MM.1S (cell line): ENCODE measurements at places on chromosomes 7 and 10.

DNA sequence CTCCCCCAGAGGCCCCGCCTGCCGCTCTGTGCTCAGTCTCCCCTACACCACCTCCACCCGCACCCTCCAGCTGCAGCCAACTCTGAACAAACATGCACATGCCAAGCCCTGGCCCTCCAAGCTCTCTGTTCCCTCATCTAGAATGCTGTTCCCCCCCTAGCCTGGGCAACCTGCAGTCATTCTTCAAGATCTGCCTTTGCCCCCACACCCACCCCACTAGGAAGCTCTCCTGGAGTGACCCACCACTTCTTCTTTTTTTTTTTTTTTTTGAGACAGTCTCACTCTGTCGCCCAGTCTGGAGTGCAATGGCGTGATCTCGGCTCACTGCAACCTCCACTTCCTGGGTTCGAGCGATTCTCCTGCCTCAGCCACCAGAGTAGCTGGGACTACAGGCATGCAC, 13.7 kb downstream of the MYL10 start:
- DNase-seq, result no peak

- DNase-seq, result no peak
Observed at GRCh38 chr10:27536437-27536836, 32.3 kb downstream of the RAB18 start.

DNA sequence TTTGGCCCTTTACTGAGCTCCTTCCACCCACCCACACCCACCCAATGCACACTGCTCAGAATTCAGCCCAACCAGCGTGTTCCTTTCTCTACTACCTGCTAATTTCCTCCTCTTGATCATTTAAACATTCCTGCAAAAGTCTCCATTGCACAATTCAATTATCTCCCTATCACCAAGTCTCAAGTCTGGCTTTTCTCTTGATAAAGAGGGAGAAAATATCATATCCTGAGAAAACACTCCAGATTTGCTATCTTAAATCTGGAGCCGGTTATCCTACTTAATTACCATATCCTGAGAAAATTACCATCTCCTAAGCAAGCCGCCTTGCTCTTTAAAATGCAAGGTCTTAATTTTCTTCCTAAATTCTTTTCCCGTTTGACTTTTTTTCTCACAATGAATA, 505.5 kb downstream of the XPNPEP1 start:
- DNase-seq, result no peak

- no peak for DNase-seq
Observed at GRCh38 chr7:130444234-130444633, 3.4 kb upstream of the CEP41 start.

- no peak for DNase-seq
Observed at GRCh38 chr10:107689323-107689722, 524.8 kb upstream of the SORCS1 start.

GRCh38 chr10:105096316-105096715, 455.2 kb downstream of the SORCS3 start:
- DNase-seq, result no peak

DNA sequence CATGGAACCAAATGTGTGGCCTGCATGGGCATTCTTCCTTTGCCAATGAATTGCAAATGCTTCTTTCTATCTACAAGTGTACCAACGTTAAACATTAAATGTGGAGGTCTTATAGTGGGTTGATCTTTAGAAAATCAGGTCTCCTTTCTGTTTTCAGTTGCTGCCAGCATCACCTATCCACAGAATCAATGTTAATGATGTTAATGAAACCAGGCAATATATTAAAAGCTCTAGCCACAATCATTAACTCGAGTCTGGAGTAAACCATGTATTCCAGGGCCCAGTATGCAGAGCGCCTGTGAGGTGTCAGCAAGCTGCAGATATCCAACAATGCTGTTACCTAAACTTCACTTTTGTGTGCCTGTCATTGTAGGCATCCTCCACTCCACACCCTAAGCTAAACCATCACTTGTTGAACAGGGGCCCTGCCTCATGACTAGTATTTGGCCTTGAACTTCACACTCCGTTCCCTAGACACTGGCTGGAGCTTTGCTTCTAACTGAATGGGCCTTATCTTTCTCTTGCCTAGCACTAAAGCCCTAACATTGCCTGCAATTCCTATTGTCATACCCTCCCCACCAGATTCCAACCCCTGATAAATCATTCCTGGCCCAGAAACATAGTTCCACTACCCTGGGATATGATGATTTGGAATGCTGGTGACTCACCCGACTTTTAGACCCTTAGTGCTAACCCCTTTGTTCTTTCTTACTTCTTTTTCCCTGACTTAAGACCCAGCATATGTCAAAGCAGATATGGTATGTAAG, 24.3 kb upstream of the ITGB8 start:
- DNase-seq, result no peak

DNA sequence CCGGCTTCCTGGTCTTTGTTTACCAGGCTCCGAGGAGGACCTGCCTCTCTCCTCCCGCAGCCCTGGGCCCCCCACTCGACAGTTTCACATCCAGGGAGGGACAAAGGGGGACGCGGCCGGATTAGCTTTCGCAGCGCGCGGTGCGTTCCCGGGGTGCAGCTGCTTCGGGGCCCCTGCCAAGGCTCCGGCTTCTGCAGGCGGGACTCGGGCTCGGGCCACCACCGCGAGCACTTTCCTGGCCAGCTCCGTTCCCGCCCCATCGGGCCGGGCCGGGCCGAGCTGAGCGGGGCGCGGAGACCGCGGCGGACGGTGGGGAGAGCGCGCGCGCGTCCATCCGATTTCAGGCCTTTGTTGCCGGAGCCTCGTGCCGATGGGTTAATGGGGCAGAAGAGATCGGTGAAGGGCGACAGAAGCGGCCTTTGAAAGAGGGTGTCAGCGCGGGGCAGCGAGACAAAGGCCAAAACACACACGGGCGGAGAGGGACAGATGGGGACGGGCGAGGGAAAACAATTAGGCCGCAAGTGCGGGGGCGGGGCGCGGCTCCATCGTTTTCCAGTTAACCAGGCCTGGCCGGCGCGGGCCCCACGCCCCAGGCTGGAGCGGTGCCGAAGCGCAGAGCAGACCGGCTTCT, 8.5 kb upstream of the UNCX start:
- no peak for DNase-seq

DNA sequence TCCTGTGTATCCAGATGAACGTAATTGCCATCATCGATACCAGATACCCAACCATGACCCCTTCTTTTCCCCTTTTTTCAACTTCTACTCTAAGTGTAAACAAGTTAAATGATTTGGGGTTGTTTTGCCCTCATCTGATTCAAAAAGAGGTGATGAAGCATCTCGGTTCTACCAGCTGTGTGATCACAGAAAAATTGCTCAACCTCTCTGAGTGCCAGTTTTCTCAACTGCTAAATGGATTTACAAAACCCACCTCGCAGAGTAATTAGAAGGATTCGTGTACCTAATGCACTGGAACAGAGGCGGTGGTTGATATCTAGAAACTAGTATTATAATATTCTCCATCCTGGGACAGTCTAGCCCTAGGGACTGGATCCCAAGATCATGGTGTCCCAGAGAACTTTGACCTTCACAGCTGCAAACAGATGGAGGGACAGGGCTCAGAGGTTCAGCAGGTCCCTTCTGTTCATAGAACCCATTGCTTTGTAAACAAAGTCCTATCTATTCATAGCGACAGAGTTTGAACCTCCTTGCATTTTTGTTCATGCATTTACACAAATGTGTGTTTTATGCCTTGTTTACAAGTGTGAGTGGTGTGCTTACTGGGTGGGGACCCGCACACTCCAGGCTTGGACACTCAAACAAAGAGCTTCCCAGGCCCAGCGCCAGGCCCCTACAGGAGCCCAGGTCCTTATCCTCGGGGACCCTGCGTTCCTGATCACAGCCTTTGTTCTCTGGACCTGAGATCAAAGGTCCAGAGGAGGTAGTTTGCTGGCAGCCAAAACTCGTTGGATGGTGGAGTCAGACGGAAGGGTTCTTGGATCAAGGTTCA, 46.4 kb downstream of the CALML3 start:
- DNase-seq, result no peak

- peak; percentile 32 for DNase-seq
Observed at GRCh38 chr10:112307358-112308124, 24.3 kb downstream of the TECTB start.

DNA sequence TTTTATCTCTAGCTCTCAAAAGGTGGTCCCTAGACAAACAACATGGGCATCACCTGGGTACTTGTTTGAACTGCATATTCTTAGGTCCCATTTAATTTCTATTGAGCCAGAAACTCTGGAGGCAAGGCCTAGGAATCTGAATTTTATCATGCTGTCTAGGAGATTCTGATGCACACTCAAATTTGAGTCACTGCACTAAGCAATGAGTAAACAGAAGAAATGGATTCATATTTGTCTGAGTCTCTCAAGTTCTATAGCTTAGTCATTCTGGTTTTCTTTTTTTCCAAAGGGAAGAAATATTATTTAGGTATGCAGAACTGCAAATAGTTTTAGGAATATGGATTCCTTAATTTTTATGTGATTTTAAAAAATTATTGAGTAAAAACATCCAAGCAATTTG, 185.5 kb downstream of the SEMA3A start:
- DNase-seq, result no peak

GRCh38 chr7:112630565-112630964, 149.8 kb downstream of the LSMEM1 start:
- no peak for DNase-seq
